ENCODE measurements at places on chromosomes 2 and 18. TPM values are rescaled to one million over a fixed set of nuclear protein-coding genes. Genes with fewer than 3 reads are reported as not detected.

The CPLX4 gene
- total RNA-seq = not detected

The TRAF3IP1 gene
- total RNA-seq = 2.6 TPM

DNA sequence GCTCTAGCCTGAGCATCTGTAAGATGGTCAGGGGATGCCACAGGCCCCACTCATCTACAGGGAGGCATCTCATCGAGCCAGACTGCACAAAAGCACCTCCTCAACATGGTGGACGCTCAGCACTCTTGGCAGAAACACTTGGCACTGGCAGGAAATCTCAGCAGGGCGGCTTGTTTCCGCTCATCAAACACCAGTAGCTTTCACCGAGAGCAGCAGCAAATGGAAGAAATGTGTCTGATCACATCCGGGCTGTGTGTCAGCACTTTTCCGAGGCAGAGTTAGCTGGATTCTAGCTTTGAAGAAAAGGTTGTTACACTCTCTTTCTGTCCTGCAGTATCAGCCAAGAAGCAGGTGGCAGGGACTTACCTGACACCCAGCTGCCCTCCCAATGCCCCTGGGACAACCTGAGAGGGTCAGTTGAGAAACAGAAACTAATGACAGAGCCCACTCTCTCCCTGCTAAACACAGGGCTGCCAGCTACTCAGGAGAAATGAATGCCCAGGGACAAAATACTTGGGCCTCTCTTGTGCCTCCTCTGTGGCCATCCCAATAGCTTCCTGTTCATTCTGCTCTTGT, 68.9 kb upstream of the FZD7 start:
- peak; percentile 6 for DNase-seq

The CNDP1 gene
- not detected for total RNA-seq

The NEUROD1 gene
- total RNA-seq = not detected

The STARD6 gene
- 0.20 TPM for total RNA-seq

The MBOAT2 gene
- 6.5 TPM for total RNA-seq

The CIDEA gene
- not detected for total RNA-seq

GRCh38 chr2:179272406-179273192, 8.0 kb upstream of the SESTD1 start:
- peak; percentile 10 for DNase-seq

DNA sequence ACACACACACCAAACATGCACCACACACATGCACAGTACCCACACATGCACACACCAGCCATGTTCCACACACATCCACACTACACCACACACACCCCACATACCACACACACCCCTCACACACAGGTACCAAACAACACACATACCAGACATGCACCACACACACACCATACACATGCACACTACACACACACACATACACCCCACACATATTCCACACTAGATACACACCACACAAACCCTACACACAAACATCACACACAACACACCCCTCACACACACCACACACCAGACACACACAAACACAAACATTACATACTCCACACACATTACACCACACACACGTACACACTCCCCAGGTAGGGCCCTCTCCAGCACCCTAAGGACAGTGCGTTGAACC, 51.2 kb downstream of the TRABD2A start:
- DNase-seq = no peak

- peak; percentile 84 for DNase-seq
Measured at GRCh38 chr2:61670591-61671501, 132.7 kb upstream of the XPO1 start.

The SERPINB5 gene
- 0.22 TPM for total RNA-seq

GRCh38 chr2:224969633-224970260, 72.5 kb downstream of the DOCK10 start:
- no peak for DNase-seq

The C1QL2 gene
- not detected for total RNA-seq

DNA sequence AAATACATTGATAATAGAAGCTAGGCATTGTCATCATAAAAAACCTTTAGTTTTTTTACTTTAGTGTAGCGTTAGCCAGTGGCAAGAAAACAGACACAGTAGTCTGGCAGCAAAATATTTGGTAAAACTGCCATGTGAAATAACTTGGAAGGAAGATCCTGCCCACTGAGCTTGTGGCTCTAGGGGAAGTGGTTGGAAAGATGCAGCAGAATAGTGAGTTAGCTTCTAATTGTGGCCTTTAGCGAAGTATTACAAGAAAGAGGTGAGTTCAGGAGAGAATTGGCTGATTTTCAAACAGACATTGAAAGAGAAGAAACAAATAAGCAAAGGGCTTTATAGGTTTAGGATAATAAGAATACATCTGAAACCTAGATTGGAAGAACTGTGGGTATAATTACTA, 1887.8 kb upstream of the CELF4 start:
- DNase-seq = peak; percentile 33

- no peak for DNase-seq
Measured at GRCh38 chr18:24876266-24876665, 415.8 kb downstream of the HRH4 start.

The DOCK10 gene
- total RNA-seq = 2.0 TPM

GRCh38 chr2:2743164-2743571, 412.1 kb upstream of the MYT1L start:
- DNase-seq = no peak

The GNLY gene
- total RNA-seq = not detected

DNA sequence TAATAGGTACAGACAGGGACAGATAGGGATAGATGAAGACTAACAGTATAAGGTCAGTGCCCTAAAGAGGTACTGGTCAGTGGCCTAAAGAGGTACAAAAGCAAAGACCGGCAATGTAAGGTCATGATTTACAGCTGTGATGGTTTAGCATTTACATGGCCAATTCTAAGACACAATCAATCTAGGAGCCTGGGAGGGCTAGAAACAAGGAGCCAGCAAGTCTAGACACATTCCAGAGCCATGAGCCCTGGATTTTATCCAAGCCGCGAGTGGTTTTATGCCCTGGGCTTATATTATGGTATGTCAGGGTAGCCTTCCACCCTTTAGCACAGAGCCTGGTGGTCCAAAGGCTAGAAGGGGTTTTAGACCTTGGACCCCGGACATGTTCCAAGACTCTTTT, 124.2 kb downstream of the CBLN2 start:
- no peak for DNase-seq

GRCh38 chr2:145799595-145800108, 1279.7 kb upstream of the ZEB2 start:
- DNase-seq = no peak

GRCh38 chr2:197707316-197708213, 2.4 kb downstream of the MARS2 start:
- peak; percentile 72 for DNase-seq

The DIPK1C gene
- total RNA-seq = not detected

DNA sequence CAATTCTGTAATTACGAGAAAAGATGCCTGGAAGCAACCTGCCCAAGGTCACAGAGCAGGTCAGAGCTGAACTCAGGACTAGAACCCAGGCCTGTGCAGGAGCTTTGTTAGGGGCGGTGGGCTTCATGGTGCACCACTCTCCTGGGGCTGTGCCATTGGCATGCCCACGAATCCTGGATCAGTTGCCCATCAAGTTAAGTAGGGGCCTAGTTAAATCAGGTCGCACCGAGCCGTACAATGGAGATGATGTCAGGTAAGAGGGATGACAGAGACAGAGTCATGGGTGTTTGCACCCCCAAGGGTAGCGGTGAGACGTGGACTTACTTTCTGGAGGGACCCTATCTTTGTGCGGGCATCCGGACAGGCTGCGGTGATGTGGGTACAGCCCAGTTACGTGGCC, 172.6 kb upstream of the PXDN start:
- DNase-seq = no peak

GRCh38 chr2:136357007-136357380, 239.0 kb upstream of the CXCR4 start:
- no peak for DNase-seq

- DNase-seq = no peak
Measured at GRCh38 chr2:128949360-128949759, 630.7 kb upstream of the HS6ST1 start.

- DNase-seq = no peak
Measured at GRCh38 chr18:77111951-77112746, 20.4 kb downstream of the MBP start.

GRCh38 chr2:64289251-64289650, 145.0 kb upstream of the PELI1 start:
- DNase-seq = no peak

The VSNL1 gene
- total RNA-seq = not detected

GRCh38 chr2:143934626-143935481, 585.1 kb downstream of the ZEB2 start:
- no peak for DNase-seq

GRCh38 chr2:121090088-121090715, 194.8 kb downstream of the TFCP2L1 start:
- no peak for DNase-seq

DNA sequence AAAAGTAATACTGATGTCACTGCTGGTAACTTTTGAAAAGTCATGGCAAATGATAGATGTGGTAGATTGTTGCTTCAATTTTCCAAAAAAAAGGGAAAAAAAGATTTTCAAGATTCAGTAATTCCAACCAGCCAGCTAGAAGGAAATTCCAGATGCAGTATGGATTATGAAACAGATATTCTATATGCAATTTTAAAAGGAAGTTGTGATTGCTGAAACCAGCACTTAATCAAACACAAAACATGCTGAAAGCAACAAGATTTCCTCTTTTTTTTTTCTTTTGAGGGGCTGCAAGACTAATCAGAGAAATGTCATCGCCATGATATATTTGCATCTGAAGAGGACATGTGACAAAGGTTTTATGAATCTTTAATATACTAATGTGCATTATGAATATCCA, 5.1 kb upstream of the HNMT start:
- no peak for DNase-seq

The SP140 gene
- not detected for total RNA-seq

The NOP58 gene
- total RNA-seq = 26.4 TPM

- DNase-seq = no peak
Measured at GRCh38 chr2:234747833-234748559, 203.8 kb upstream of the SH3BP4 start.

GRCh38 chr2:190713471-190713870, 64.6 kb downstream of the NAB1 start:
- no peak for DNase-seq

GRCh38 chr2:122323927-122324326, 568.5 kb downstream of the TSN start:
- no peak for DNase-seq

DNA sequence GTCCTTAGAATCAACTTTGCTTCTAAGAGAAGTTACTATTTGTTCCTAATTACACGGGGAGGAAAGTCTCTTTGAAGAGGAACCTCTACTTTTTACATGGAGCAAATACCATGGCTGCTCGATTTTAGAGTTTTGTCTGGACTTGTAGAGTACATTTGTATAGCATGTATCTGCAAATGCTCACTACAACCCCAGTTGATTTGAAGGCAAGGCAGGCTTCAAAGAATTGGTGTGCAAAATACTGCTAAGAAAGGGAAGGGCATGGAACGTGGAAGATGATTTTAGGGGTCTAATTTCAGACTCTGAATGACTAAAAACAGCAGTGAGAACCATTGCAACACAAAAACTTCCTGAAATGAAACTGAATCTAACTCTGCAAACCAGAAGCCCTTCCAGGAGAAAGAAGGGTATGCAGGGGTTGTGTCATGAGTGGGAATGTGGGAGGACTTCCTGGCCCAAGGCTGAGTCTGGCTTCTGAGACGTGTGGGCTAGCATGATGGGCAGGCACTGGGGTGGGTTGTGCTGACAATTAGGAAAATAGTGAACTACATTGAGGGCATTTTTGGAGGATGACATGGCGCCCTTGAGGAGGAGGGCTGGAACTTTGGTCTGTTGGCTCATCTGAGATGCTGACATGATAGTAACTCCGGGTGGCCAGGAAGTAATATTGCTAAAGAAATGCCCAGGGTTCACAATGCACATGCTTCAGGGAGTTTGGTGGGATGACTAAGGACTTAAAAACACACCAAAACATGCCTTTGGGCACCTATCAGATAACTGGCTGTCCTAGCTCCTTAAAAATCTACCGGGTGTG, 18.9 kb upstream of the IL1R2 start:
- DNase-seq = no peak

DNA sequence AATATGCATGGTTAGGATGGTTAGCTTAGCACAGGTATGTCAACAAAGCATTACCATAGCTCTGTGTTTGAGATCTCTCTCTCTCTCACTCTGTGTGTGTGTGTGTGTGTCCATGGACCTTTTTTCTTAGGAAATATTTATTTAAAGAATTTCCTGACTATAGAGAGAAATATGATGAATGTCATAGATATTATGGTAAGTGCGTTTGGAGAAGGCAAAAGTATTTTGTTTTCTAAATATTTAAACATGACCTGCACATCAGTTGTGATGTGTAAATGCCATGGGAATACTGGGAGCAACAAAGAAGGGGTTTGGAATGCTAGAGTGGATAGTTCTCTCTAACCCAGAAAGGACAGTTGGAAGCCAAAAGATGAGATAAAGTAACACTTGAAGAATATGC, 3.9 kb upstream of the TMEM178A start:
- DNase-seq = no peak

The TUBA4B gene
- total RNA-seq = not detected

DNA sequence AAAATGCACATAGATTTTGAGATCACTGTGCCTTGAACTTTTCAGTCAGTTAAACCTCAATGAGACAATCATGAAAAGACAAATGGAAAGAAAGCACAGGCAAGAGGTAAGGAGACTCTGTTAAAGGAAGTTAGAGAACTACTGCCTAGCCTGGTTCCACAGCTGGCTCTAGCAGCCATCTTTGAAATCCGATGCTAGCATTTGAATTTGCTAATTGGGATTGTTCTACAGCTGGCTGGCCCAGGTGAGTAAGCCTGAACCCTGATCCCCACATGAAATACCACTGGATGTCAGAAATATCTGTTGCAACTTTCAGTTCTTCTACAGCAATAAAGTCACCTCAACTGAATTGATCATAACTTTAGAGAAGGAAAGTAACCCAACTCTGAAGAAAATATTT, 315.2 kb upstream of the CHAC2 start:
- DNase-seq = no peak

DNA sequence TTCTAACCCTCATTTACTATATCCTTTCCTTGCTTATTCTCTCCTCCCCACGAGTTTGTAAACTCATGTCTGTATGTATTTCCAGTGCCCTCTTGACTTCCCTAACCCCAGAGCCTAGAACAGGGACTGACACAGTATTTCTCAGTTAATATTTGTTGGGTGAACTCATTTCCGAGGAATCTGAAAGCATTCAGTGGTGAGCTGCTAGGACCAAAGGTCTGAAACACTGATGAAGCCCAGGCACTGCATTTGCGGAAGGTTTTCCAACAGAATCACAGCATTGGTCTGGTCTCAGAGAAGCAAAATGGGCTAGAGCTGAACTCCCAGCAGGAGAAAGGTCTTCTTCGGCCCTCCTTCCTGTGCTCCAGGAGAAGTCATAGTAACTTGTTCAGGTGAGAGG, 56.8 kb downstream of the SOX11 start:
- no peak for DNase-seq

The RBM44 gene
- 0.22 TPM for total RNA-seq

DNA sequence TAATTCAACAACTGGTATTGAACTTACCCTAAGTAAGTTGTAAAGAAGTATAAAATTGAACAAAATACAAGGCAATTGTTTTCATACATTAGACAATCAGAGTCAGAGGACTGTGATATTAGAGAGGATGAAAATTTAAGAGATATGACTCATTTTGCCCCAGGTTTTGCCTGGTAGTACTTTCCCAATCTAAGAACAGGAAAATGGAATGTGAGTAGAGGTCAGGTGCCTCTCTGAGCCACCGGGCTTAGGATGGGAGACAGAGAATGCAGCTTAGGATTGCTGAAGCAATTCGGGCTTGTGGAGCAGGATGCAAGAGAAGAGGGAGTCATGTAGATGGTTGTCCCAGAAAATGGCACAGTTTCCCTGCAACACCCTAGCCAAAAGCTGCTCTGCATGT, 219.7 kb upstream of the CHST9 start:
- no peak for DNase-seq

- DNase-seq = no peak
Measured at GRCh38 chr2:19848029-19848750, 53.6 kb downstream of the TTC32 start.
